Stimulated activated CD8-positive, alpha-beta memory T cell treated with anti-CD3 and anti-CD28 coated beads, Interleukin-7, amount 100 ng/mL, for 4 hours (primary cell): ENCODE measurements at places on chromosomes 13 and 19.
A peak's percentile ranks its signal among the peaks of the same experiment; 100 is the strongest.

GRCh38 chr19:15640294-15640903 lies at the start of gene CYP4F3:
TSS of gene CYP4F3 (plus strand) at chr19:15640897. CDS start at chr19:15641416, 519 bp downstream.
- no peak for DNase-seq

- DNase-seq, result no peak
These were observed 1092.3 kb downstream of the EFNB2 start for GRCh38 chr13:105442949-105443699.

DNA sequence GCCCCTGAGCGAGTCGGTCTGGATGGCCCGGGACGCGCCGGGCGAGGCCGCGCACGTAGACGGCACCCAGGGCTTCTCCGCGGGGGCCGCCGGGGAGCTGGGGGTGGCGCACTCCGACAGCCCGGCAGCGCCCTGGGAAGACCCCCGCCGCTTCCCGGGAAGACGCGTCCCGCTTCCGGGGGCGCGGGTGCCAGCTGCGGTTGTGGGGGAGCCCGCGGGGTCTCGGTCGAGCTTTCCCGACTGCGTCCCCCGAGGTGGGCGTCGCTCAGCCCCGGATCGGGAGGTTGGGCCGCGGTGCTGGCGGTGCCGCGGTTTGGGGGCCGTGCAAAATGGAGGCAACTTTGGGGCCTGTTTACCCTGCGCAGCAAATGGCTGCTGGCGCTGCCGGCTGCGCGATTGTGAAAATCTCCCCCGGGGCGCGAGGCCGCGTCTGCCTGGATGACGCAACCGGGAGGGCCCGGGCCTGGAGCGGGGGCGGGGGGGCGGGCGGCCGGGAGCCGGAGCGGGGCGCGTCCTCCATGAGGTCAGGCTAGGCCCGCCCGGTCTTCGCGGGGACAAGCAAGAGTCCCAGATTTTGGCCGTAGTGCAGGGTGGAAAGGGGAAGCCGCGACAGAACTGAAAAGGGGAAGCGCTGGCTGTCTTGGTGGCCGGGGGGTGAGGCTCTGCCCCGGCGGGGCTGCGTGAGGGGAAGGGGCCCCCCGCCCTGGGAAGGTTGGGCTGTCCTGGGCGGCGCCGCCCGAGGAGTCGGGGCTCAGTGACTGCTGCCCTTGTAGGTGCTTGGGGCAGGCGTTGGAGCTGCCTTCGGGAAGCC lies 11.3 kb downstream of the PEAK3 start:
- DNase-seq, result peak; percentile 48

DNA sequence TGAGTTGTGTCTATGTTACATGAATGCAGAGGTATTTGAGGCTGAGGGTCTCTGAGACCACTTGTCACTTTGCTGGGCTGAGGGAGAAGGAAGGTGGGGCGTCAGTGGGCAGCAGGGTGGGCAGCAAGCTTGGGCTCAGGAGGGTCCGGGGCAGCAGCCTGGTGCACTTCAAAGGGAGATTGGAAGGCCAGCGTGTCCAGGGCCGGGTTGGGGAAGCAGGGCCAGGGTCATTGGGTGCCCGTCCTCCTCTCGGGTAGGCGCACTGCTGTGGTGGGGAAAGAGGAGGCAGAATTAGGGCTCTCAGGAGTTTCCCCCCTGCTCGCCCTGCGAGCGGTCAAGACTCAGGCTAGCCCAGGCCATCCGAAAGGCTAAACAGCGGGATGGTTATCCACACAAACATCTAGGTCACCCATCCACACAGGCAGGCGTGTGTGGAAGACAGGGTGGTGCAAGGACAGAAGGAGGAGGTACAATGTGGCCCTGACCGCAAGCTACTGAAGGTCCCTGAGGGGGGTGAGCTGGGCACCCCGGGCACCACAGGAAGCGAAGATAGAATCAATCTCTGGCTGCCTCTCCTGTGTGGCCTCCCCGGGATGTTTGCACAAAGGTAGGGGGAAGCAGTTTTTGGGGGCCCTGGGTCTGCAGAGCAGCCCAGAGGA lies 37.7 kb downstream of the MYO9B start:
- DNase-seq, result no peak

GRCh38 chr19:39160889-39161672 lies 35.5 kb downstream of the PAK4 start:
- no peak for DNase-seq

DNA sequence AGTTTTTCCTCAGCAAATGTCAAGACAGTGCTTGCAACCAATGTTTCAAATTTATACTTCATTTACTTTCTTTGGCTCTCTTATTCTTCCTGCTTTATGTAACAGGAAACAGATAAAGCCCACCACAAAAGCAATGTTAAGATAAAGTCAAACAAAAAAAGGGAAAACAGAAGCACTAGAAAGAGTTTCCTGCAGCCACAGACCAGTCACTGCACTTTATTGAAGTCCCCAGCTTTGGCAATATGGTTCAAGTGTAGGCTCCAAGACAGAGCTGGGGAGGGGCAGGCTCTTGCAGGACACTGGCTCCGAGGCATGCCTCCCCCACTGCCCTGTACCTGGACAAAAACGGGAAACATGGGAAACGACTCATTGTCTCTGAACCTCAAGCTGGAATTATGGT lies 15.3 kb upstream of the CDC16 start:
- DNase-seq, result no peak

DNA sequence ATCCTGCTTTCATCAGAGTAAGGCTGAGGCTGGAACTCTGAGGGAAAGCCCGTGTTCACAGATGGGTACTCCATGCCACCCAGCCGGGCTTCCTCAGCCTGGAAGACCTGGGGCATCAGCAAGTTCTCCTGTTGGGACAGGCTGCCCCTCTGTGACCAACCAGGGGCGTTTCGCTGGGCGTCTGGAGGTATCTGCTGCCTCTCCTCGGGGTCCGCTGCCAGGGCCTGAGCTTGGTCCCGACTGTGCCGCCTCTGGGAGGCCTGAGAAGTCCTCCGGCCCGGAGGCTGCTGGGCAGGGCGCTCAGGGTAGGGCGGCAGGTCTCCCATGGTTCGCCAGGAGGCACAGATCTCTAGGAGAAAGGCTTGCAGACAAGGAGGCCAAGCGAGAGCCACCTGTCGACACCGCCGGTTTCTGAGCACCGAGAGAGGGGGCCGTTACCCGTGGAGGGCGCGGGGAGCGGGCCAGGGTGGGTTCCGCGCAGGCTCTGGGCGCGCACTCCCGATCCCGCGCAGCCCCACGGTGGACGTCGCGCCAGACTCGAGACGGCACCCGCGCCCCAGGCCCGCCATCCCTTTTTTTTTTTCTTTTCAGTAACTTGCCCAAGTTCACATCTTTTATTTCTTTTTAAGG lies at the start of gene RSPH6A:
Gene RSPH6A, minus strand, starts transcription at position 458 of the 630 bp plus-strand sequence. Its CDS starts 132 bp downstream, at position 326.
- DNase-seq, result no peak

GRCh38 chr19:42226886-42227285 lies 6.8 kb downstream of the ZNF526 start:
- DNase-seq, result no peak

DNA sequence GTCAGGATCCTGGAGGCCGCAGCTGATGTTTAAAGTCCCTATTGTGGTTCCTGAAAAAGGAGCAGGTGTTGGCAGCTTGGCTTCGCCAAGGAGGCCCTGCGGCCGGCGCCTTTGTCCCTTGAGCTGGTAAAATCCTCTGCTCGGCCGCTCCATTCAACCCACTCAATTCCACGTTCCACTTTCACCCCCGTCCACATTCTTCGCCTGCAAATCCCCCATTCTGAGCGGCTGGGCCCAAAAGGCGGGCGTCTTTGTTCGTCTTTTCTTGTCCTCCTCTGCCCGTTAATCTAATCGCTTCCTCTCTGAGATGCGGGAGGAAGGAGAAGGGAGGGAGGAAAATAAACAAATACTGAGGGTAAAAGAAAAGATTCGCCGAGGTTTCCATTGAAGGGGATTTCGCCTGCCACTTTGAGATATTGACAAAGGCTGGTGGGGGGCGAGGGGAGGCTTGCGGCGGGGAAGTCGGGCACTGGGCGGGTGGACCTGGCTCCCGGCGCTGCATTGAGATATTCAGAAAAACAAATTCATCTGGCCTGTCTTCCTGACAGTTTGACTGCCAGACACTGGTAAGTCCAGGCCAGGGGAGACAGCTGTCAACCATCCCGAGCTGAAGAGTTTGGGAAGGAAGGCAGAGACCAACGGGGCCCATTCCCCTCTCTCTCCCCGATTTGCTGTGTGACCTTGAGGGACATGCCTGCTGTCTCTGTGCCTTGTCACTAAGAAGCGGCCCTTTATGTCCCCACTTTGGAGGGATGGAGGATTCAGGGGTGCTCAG lies 37.6 kb downstream of the ZNRF4 start:
- DNase-seq, result no peak

GRCh38 chr13:33127009-33127551 lies 110.9 kb downstream of the KL start:
- DNase-seq, result no peak

- DNase-seq, result no peak
These were observed 53.0 kb upstream of the FBXL3 start for GRCh38 chr13:77079902-77080413.

- DNase-seq, result no peak
These were observed 3.6 kb upstream of the COMP start for GRCh38 chr19:18794692-18795091.

DNA sequence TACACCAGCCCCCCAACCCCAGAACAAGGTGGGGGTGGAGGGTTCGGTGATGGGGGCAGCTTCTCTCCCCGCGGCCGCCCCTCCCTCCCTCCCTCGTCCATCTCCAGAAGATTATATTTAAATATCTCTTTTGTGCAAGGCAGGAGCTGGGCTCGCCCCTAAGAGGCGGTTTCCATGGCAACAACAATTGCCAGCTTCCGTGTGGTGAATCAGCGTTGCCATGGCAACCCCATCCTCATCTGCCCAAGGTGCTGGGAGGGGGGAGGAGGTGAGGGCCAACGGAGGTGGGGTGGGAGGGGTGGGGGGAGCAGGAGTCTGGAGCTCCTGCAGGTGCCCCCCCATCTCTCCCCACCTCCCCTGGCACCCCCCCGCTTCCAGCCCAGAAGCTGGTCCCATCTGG lies 46.4 kb downstream of the CELF5 start:
- DNase-seq, result no peak

DNA sequence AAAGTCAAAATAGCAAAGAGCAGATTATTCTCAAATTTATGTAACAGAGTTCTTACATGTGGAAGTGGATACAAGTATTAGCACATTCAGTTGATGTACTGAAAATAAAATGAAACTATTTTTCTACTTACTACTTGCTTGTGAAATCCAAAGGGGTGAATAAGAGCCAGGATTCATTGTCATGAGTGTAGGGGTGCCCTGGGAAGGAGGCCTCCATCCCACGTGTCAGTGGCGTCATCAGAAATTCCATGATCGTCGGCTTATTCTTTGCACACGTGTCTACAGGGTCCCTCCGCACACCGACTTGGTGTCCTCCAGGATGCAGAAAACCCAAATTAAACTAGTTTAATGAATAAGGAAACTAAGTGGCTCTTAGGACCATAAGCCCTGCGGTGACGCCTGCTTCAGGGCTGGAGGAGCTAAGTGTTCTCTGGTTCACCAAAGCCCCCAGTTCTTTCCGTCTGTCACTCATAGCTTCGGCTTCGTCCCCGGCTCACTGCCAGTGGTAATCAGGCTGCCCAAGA lies 55.5 kb downstream of the IRS2 start:
- DNase-seq, result no peak

- DNase-seq, result no peak
These were observed 45.3 kb downstream of the RGCC start for GRCh38 chr13:41502673-41503072.

- no peak for DNase-seq
These were observed 6.2 kb downstream of the ATP4B start for GRCh38 chr13:113651511-113652403.

DNA sequence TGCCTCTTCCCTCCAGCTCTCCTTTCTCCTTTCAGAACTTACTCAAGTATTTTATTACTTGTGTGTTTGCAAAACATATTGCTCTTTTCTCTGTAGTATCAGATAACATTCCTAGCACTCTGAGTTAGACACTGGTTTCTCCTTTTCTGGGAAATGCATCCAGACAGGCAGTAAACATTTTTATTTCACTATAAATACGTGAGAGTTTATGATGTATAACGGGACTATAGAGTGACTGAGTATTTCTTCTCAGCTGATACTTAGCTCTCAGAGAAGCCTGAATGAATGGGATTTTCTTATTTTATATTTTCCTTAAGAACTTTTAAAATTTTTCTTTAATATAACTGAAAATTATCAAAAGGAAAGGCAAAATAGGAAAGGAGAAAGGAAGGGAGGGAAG lies 211.2 kb upstream of the EDNRB start:
- no peak for DNase-seq

- no peak for DNase-seq
These were observed 22.4 kb upstream of the RNF113B start for GRCh38 chr13:98199480-98199879.

- no peak for DNase-seq
These were observed 76.2 kb upstream of the MTIF3 start for GRCh38 chr13:27526516-27526915.

GRCh38 chr13:33626407-33626806 lies 191.5 kb upstream of the RFC3 start:
- no peak for DNase-seq

GRCh38 chr13:44293908-44294735 lies 79.5 kb upstream of the SERP2 start:
- DNase-seq, result no peak

GRCh38 chr13:50969691-50970090 lies 60.1 kb downstream of the RNASEH2B start:
- no peak for DNase-seq

GRCh38 chr13:64633948-64634347 lies 2596.2 kb downstream of the PCDH9 start:
- DNase-seq, result no peak

DNA sequence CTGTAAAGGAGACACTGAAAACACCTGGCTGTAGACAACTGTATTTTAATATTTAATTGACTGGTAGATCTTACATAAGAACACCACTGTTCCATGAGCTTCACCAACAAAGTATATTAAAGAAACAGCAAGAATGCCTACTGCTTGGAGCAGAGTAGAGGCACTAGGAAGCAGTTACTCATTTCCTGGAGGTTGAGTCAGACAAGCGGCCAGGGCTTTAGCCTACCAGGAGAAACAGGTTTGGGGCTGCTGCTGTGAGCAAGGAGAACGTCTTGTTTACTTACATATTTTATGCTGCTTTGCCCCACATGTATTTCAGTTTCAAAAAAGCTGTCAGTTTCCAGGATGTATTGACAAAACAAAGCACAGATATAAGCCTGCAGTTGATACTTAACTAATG lies 33.4 kb downstream of the ALG5 start:
- no peak for DNase-seq

DNA sequence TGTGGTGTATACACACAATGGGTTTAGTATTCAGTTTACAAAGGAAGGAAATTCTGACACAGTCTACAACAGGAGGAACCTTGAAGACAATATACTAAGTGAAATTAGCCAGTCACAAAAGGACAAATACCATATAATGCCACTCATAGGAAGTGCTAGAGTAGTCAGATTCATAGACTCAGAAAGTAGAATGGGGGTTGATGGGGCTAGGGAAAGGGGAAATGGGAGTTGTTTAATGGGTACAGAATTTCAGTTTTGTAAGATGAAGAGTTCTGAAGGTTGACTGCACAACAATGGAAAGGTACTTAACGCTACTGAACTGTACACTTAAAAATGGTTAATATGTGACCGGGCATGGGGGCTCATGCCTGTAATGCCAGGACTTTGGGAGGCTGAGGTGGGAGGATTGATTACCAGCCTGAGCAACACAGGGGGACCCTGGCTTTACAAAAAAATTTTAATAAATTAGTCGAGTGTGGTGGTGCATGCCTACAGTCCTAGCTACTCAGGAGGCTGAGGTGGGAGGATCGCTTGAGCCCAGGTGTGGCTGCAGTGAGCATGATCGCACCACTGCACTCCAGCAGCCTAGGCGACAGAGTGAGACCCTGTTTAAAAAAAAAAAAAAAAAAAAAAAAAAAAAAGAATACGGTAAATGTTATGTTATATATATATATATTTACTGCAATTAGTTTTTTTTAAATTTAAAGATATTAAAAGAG lies 45.0 kb downstream of the SLC15A1 start:
- no peak for DNase-seq

GRCh38 chr13:42177189-42177588 lies 94.8 kb upstream of the AKAP11 start:
- DNase-seq, result no peak
